ENCODE measurements at places on chromosomes 3 and 15.
A peak's percentile ranks its signal among the peaks of the same experiment; 100 is the strongest.

DNA sequence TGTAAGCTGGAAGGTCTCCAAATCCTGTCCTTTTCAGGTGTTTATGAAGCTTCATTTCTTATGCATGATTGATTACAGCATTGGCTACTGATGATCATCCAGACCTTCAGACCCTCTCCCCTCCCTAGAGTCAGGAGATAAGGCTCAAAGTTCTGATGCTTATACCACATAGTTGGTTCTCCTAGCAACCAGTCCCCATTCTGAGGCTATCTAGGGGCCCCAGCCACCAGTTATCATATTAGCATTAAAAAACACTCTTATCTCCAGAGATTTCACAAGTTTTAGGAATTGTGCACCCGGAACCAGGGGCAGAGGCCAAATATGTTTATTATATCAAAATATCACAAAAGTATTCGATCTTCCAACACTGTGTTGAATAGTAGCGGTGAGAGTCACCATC lies 953.1 kb downstream of the FHIT start:
- DNase-seq = no peak

- peak; percentile 80 for DNase-seq
Measured at GRCh38 chr3:151795276-151795675, 18.6 kb upstream of the AADAC start.

DNA sequence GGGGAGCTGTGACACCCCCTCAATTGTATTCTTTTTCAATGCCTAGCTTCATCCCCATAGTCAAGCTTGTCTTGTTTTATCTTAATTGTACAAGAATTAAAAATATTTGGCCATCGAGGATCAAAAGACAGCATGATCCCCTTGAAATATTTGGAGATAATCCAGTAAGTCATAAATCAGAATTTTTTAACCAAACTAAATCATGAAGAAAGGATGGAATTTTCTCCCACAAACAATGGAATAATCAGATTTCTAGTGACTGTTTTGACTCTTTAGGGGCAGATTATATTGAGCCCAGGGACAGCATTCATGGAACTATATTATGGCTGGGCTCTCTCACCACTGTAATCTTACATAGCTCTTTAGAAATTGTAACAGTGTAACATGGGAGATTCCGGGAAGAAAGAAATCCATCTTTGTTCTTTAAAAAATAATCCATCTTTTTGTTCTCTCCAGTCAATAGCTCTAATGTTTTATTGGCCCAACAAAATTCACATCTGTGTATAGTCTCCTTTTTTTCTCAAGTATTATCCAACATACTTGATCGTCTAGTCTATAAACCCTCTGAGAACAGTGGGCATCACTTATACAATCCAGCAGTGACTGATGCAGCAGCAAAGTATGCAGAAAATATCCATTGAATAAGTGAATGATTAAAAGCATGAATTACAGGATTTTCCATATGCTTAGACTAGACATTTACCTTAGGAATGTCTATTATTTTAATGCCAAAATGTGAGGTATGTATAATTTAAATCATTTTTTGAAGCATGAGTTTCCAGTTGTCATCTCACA lies 277.0 kb upstream of the PLSCR5 start:
- DNase-seq = peak; percentile 49

DNA sequence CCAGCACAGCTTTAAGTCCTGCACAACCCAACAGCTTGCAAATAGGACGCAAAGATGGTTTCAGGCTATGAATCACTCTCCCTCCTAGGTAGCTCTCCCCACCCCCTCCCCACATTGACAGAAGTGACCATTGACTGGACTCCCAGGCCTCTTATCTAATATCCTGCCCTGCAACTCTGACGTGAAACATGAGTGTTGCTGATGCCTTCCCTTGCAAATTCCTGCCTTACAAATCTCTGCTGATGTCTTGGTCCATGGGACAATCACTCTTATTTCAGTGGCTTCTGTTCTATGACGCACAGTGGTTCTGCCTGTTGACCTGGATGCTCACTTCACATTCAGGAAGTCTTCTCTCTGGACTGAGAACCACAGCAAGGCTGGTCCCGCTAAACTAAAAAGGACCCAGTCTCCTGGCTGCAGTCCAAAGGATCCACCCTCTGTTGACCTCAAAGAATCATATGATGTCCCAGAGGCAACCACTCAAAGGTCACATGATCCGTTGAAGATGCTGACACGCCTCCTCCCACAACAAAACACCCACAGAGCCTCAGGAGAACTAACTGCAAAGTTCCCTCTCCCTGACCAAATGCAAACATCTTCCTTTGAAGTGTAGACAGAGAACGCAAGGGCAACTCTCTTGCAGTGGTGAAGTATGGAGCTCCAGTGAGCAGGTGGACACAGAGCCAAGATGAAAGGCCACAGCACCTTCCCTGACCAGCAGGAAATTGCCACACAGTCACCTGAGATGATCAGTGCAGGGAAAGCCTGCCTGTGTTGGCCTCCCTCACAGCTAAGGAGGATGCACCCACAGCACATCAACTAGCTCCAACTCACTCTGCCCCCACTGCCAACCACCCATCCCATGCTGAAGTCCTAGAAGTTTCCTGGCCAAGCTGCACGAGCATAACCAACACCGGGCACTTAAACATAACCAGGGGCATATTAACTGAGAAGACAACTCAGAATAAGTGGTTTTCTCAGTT lies 112.3 kb downstream of the ADAMTS17 start:
- no peak for DNase-seq

DNA sequence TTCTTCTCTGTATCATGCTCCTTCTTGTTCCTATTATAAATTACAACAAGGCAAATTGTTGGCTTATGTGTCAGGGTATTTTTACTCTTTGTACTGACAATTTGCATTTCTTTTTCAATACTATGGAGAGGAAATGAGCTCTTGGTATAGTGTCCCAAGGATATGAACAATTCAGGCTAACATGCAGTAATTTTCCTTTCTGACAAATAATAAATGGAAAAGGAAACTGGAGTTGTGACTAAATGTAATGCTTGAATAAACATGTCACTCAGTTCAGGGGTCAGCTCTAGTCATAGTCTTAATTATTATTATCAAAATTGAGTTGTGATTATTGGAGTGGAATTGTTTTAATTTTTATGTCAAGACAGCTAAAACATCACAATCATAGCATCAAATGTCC lies 256.0 kb upstream of the ZPLD1 start:
- no peak for DNase-seq

GRCh38 chr3:127168271-127168670 lies 24.7 kb upstream of the PRR23E start:
- no peak for DNase-seq

GRCh38 chr3:64730681-64731080 lies 42.9 kb upstream of the ADAMTS9 start:
- DNase-seq = no peak

DNA sequence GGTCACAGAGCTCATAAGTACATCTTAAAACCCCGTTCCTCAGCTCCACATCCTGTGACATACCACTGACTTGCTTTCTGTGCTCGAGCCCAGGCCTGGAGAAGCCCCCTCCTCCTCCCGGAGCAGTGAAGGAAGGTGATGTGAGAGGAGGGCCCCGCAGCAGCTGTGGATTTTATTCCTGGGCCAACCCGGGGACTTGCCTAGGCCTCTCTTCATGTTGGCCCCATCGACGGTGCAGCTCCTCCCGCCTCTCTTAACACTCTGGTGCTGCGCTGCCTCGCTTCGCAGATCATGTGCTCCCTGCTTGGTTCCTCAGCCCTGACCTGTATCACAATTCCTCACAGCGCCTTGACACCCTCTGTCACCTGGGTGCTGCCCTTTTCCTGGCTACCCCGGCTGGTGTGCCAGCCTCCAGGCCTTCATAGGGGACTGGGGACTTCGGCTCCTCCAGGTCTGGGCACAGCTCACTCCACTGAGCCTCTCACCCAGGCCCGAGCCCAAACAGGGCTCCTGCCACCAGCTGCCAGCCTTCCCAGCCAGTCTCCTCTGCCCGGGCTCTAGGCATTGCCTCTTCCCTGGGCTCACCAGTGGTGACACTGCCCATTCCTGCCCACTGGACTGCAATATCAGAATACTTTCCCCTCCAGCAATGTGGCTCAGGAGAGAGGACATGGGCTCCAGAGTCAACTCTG lies 21.5 kb downstream of the MAGEF1 start:
- DNase-seq = no peak

GRCh38 chr3:124730941-124731297 lies 667 bp downstream of the UMPS start:
- DNase-seq = no peak

GRCh38 chr3:50249457-50249856 lies 13.5 kb downstream of the GNAI2 start:
- no peak for DNase-seq

- DNase-seq = no peak
Measured at GRCh38 chr3:109648027-109648426, 310.7 kb upstream of the DPPA4 start.

GRCh38 chr15:89171136-89172072 lies 50.0 kb downstream of the RLBP1 start:
- DNase-seq = peak; percentile 41

DNA sequence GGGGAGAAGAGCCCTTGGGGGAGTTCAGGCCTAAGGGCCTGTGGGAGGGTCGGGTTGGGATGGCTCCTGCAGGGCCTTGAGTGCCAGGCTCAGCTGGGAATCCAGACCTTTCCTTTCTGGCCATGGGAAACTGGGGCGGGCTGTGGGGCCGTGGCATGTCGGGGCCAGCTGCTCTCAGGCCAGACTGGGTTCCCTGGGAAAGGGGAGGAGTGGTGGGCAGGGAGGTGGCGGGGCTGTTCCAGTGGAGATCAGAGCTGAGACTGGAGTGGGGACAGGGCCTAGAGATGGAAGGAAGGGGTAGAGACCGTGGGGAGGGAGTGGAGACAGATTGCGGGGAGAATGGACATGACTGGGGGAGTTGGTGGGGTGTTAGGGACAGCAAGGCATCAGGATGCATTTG lies 20.3 kb downstream of the FBLN2 start:
- no peak for DNase-seq

- no peak for DNase-seq
Measured at GRCh38 chr15:60557191-60557618, 78.3 kb upstream of the ICE2 start.

DNA sequence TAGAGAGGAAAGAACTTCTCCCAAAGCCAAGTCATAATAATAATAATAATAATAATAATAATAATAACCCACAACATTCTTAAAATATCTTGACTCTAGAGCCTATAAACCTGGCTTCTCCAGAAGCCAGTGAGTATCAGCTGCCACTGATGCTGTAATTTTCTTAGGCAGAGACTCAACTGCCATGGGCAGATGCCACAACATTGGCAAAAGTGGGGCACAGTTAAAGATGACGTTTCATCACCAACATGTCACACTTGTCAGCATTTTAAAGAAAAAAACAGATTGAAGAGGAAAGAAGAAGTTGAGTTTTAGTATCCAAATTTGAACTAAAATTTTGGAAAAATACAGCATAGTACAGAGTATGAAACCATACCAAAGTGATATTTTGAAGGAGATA lies 265.0 kb downstream of the ZMAT3 start:
- no peak for DNase-seq

GRCh38 chr15:73888224-73889041 lies 15.1 kb downstream of the TBC1D21 start:
- no peak for DNase-seq

Measured in fibroblast of skin of back (primary cell).